Stimulated activated CD4-positive, alpha-beta T cell treated with anti-CD3 and anti-CD28 coated beads, Interleukin-4, amount 100 ng/mL, for 4 hours (primary cell): ENCODE measurements at places on chromosomes 12 and 14.

GRCh38 chr12:11631288-11631687 is 18.2 kb upstream of the ETV6 start:
- no peak for DNase-seq

DNA sequence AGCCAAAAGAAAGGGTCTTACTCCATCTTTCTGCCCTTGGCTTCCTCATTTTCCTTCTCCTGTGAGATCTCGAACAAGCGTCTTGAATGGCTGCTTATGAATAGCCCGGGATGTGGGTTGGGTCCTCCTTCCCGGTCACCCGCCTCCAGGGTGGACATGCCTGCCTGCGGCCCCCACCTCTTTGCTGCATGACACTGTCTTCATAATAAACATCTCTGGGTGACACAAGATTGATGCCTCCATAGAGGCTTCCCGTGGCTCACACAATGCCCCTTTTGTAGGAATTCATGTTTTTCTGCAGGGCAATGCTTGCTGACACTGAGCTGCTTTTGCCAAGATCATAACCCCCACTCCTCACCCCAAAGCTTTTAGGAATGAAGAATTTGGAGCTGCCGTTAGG is 125.9 kb downstream of the ZNF664 start:
- no peak for DNase-seq

- no peak for DNase-seq
Measured at GRCh38 chr12:8831116-8831515, 8.7 kb downstream of the A2ML1 start.

DNA sequence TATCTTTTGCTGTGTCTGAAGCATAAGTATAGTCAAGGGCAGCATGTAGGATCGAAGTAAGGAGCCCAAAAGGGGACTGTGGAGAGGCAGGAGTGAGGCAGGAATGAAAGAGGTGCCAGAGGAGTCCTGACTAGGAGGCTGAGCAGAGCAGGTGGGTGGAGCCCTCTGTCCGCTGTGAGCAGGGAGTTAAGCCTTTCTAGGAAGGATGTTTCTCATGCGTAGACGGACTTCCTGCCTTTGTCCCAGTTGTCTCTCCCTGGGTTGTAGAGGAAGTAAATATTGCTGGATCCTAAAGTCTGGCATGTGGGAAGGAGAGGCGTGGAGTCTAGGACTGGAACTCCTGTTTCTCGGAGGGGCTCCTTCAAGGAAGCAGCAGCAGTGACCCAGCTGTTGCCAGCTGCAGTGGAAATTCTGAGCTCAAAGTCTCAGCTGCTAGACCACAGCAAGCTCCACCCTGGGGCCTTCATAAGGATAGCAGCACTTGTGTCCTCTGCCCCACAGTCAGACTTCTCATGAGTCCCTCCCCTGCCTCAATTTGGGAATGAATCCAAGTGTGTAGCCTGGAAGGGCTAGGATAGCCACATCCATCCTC is 44.0 kb downstream of the RBMS2 start:
- peak; percentile 35 for DNase-seq

- DNase-seq: no peak
Measured at GRCh38 chr12:8950702-8951478, 1.4 kb upstream of the M6PR start.

DNA sequence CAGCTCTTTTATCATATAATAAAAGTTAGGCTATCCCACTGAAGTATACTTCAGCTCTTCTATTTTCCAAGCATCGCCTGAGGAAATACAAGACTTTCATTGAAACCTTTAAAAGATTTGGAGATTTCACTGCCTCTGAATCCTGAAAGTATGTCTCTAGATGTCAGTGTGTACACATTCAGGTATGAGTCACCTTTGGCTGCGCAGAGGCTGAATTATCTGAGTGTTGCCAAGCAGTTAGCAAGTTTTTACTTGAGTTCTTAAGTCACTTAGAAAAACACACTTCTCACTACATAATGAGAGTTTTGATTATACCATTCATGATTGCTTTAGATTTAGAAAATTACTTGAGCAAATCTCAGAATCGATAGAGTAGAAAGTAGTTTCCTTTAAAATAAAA is 210.3 kb downstream of the TMTC2 start:
- DNase-seq: no peak

GRCh38 chr12:130972586-130972950 is 18.9 kb downstream of the ADGRD1 start:
- DNase-seq: no peak

DNA sequence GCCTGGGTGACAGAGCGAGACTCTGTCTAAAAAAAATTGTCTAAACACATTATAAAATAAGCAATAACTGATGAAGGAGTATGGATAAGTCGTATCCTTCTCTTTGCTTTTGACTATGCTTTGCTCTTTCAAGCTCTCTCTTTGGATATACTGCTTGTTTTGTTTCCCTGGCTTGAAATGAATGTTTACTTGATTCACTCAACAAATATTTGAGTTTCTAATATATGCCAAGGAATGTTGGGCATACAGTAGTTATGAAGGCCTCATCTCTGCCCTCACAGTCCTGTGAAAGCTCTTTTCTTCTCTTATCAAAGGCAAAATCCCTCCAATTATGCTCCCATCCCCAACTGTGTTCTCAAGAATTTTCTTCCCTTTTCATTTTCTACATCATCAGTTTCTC is 123.5 kb downstream of the PTPRR start:
- DNase-seq: no peak

DNA sequence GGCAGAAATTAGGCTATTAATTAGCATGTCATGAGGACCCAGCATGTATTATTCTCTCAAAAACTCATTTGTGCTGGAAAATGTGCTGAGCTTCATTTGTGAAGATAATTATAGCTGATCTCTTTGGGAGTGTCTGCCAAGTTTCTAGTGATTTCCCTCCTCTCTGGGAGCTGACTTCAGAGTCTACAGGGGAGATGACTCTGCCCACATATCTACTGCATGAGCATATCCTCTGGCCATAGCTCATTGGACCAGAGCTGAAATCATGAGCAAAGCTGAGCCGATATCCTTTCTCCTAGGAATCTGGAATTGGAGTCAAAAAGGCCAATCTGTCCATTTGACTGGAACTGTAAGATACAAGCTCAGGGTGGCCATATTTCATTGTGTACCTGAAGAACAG is 5.9 kb downstream of the CCDC198 start:
- DNase-seq: no peak

DNA sequence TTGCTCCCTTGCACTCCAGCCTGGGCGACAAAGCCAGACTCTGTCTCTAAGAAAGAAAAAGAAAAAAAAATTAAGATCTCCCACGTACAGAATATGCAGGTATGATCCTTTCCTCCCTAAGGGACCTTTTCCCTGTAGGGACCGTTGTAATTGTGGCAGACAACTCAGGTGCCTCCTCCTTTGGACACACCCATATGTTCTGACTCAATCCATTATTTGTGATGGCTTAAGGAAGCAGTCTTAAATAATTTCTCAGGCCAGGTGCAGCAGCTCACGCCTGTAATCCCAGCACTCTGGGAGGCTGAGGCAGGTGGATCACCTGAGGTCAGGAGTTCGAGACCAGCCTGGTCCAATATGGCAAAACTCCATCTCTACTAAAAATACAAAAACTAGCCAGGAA is 53.1 kb downstream of the TMCC3 start:
- DNase-seq: no peak

DNA sequence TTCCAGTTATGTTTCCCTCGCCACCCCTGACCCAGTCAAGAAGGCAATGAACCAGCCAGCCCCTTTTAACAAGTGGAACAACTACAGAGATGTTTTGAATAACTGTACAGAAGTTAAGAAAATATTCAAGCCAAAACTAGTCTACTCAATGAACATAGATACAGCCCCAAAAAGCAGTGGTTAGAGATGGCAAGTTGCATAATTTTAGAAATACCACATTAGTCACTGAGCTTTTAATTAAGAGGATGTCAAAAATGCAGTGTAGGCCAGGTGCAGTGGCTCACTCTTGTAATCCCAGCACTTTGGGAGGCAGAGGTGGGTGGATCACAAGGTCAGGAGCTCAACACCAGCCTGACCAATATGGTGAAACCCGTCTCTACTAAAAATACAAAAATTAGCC is 27.2 kb downstream of the PROX2 start:
- DNase-seq: no peak

DNA sequence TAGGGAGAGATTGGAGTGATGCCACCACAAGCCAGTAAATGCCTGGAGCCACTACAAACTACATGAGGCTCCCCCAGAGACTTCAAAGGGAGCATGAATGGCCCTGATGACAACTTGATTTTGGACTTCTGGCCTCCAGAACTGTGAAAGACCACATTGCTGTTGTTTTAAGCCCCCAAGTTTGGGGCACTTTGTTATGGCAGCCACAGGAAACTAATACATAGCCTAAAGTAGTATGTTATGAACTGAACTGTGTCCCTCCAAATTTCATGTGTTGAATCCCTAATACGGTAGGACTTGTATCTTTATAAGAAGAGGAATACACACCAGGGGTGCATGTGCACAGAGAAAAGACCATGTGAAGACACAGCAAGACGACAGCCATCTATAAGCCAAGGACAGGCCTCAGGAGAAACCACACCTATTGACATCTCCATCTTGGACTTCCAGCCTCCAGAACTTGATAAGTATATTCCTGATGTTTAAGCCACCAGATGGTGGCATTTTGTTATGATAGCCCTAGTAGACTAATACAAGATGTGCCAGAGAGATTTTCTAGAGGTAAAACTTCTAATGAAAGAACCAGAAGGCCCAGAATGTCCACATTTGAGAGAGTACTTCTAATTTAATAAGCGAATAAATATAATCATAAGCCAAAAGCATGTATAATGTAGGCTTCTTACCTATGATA is 127.1 kb upstream of the BMP4 start:
- no peak for DNase-seq

DNA sequence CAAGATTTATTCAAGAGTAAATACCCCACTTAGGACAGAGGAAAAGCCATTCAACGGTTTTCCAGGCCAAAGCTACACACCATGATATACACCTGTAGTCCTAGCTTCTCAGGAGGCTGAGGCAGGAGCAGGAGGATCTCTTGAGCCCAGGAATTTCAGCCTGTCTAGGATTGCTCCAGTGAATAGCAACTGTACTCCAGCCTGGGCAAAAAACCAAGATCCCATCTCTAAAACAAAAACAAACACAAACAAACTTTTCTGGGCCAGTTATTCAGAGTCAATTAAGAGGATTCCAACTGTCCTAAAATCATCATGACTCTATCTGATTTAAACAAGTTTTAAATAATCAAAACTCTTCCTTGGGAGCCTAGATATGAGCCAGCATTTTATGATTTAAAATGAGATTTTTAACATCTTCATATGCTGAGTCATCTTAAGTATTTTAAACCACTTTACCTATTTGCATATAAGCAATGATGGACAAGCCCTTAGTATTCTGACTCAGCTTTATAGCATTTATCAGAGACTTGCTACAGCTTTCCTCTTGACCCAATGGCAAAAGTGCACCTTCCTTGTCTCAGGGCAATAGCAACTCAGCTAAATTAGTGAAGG is 77.1 kb downstream of the KCNMB4 start:
- DNase-seq: no peak

DNA sequence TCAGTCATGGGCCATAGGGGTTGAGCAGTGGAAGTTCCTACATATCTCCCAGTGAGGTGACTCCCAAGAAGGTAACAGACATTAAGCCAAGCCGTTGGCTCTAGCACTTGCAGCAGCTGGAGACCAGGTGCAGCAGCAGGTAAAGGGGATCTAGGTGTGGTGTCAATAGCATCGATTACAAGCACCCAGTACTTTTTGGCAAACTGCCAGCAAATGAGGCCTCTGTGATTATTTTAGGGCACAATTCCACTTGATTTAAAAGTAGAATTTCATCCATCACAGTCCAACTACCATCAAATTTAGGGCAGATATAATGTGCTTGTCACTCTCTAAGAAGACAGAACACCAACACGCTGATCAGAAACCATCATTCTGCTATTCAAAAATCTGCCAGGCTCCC is 224.1 kb upstream of the EGLN3 start:
- no peak for DNase-seq

GRCh38 chr12:100197486-100197885 is 3.1 kb upstream of the ACTR6 start:
- DNase-seq: no peak

DNA sequence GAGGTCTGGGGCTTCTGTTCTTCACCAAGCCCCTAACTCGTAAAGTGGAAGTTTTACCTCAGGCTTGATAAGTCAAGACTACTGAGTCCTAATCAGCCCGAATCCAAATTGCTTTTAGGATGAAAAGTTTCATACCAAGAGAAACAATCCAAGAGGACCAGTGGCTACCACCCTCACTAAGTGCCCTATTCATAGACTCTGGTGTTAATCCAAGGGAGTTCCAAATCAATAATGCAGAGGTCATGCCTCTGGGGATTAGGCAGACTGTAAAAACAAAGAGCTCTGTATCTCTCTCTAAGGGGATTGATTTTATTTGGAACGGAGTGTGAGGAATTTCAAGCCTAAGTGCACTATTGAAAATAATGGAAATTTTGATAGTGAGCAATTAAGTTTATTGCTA is 76.3 kb upstream of the LMNTD1 start:
- no peak for DNase-seq

- no peak for DNase-seq
Measured at GRCh38 chr14:89992273-89992672, 36.5 kb downstream of the TDP1 start.

DNA sequence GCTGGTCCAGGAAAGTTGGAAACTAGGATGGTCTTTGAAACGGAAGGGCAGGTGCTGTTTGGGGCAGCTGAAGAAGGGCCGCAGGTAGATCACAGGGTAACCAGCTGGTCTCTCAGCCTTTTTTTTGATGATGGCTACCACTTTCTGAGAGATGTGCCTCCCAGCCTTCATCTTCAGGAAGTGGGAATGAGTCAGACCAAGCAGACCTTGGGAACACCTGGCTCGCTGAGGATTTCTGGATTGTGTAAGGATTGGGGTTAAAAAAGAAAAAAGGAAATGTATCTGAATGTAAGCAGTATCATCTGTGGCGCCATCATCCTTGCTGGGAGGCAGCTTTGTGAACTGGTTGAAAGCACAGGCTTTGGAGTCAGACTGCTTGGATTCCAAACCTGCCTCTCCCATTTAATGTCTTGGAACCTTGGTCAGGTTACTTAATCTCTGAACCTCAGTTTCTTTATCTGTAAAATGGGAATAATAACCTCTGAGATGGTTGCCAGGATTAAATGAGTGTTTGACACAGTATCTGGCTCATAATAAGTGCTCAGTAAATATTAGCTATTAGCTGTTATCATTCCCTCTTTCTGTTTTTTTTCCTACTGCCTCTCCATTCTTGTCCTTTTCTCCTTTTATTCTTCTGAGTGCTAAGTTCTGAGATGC is 1.7 kb downstream of the PRPF40B start:
- DNase-seq: no peak

DNA sequence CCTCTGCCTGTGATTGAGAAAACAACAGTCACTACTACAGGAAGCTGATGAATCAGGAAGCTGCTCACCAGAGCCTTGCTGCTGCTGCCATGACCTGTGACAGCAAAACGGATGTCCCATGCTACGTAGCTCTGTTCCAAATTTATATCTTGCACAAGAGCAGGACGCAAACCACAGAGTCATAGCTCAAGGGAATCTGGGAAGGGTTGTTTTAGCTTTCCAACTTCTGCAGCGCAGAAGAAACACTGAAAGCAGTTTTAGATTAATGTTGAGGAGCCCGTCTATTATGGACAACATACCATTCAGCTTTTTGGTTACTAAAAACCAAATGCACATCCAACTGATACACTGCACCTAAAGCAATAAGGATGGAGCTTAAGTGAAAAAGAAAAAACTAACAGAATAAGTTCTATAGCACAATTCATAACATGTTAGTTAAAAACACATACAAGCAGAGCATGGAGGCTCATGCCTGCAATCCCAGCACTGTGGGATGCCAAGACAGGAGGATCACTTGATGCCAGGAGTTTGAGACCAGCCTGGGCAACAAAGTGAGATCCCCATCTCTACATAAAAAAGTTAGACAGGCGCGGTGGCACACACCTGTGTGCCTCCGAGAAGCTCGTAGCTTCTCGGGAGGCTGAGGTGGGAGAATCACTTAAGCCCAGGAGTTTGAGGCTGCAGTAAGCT is 1.7 kb upstream of the ANKRD33 start:
- peak; percentile 47 for DNase-seq
